Epithelial cell of proximal tubule (primary cell): ENCODE measurements at places on chromosomes 1 and 21.

- DNase-seq: no peak
Observed at GRCh38 chr1:30817548-30817947, 60.0 kb upstream of the LAPTM5 start.

DNA sequence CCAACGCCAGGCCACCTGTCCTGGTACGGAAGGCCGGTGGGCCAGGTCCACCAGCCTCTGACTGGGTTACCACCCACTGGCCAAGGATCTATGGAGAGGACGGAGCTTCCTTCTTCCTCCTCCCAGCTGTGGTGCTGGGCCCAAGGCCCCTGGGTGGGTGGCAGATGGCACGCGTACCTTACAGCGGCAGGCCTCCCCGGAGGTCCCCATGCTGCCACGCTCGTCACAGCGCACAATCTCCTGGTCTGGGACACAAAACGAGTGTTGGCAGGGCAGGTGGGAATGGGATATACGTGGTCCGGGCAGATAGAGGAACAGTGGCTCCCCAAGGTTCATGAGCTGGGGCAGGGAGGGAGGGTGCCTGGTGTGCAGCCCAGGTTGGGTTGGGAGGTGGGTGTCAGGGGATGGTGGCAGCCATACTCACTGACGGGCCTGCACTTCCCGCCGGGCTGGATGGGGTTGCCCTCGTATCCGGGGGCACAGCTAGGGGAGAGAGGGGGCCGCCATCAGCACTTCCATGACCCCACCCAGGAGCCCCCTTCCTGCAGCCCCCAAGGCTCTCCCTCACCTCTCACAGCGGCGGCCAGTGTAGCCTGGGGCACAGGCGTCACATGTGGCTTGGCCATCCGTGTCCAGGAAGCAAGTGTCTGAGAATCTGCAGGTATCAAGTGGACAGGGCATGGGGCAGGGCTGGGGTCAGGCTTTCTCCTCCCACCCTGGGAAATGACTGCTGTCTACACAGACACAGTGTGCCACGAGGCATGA, 58.9 kb downstream of the HSPG2 start:
- DNase-seq: no peak

- no peak for DNase-seq
Observed at GRCh38 chr1:35173909-35174540, 18.9 kb downstream of the SFPQ start.

DNA sequence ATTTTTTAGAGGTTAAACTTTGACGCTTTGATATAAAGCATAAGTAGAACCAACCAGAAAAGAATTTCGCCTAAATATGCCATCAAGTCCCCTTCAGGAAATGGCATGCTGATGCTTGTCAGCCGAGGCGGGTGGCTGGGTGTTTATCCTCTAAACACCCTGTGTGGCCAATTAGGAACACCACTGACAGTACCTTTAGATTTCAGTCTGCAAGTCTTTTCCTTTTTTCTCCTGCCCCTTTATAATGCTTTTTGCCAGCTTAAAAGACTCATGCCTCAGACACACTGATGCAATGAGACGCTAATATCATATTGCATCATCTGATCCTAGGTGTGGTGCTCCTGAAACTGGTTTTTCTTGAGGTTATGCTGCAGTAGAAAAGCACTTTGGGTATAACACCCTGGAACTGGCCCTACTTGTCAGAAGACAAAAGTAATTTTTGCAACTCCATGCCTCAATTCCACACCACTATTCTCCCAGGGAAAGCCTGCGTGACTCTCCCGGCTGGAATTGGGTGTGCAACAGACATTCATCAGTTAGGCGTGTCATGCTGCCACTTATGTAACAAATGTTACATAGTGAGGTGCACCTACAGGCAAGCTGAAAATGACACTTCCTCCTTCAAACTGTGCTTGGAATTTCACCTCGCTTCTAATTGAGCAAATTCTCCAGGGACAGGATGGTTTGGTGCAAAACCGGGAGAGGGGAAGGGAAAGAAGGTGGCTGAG, 2.0 kb upstream of the RCC2 start:
- no peak for DNase-seq

DNA sequence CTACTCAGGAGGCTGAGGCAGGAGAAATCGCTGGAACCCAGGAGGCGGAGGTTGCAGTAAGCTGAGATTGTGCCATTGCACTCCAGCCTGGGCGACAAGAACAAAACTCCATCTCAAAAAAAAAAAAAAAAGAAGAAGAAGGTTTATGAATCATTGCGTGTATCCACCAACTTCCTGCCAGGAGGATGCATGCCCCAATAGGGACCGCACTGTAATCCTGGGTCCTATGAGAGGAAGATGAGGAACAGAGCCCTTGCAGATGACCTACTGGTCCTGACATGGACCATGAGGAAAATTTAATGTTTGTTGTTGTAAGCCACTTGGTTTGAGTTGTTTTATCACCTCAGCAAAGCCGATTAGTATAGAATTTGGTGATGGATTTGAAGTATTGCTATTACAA, 56.7 kb downstream of the PTGS2 start:
- DNase-seq: no peak

DNA sequence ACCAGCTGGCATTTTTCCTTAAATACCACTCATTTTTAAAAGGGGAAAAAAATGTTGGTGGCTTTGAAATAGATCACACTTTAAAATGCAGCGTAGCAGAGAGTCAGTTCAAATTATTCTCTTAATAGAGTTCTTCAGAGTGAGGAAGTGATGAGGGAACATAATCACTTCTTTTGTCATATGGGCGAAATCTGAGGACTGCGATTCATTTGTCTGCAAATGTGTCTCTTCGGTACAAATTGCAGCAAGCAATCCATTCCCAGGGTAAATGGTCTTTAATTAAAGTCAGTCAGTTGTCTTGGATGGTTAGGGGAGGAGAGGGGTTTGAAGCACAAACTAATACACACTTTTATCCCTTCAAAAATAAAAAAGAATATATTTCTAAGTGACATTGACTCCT, 86.0 kb upstream of the SELENON start:
- DNase-seq: no peak
